IMR-90 (cell line): ENCODE measurements at places on chromosomes 11 and 22.
A peak's percentile ranks its signal among the peaks of the same experiment; 100 is the strongest.

- DNase-seq = no peak
Measured at GRCh38 chr11:119800619-119801018, 71.6 kb upstream of the NECTIN1 start.

GRCh38 chr11:38582756-38583155 is 1984.7 kb upstream of the RAG2 start:
- no peak for DNase-seq

DNA sequence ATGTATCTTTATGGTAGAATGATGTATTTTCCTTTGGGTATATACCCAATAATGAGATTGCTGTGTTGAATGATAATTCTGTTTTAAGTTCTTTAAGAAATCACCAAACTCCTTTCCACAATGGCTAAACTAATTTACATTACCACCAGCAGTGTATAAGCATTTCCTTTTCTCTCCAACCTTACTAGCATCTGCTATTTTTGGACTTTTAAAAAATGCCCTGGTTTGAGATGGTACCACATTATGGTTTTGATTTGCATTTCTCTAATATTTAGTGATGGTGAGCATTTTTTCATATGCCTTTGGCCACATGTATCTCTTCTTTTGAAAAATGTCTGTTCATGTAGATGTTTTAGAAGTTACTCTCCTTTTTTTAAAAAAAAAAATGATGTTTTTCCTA is 142.0 kb downstream of the METTL15 start:
- DNase-seq = no peak

DNA sequence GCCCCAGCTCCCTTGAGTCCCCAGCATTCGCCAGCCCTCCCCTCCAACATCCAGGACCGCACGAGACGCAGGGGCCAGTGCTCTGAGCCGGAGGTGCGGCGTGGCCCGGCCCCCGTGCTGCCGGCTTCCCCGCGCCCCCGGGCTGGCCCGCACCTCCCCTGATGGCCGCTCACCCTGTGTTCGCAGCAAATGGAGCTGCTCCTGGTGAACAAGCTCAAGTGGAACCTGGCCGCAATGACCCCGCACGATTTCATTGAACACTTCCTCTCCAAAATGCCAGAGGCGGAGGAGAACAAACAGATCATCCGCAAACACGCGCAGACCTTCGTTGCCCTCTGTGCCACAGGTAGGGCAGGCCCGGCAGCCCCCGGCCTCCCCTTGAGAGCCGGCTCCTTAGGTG is 2.7 kb downstream of the CCND1 start:
- no peak for DNase-seq

DNA sequence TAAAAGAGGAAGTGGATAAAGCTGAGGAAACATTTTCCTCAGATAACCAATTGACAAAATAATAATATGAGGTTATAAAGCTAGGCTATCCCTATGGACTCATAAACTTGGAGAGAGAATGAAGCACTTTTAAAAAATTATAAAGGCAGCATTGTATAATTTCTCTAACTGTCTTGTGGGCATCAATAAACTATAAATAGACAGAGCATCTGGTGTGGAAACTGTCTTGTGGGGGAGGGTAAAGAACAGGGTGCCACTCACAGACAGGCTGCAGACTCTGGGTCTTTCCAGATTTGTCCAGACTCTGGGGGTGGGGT is 333.5 kb downstream of the BUD13 start:
- DNase-seq = no peak

DNA sequence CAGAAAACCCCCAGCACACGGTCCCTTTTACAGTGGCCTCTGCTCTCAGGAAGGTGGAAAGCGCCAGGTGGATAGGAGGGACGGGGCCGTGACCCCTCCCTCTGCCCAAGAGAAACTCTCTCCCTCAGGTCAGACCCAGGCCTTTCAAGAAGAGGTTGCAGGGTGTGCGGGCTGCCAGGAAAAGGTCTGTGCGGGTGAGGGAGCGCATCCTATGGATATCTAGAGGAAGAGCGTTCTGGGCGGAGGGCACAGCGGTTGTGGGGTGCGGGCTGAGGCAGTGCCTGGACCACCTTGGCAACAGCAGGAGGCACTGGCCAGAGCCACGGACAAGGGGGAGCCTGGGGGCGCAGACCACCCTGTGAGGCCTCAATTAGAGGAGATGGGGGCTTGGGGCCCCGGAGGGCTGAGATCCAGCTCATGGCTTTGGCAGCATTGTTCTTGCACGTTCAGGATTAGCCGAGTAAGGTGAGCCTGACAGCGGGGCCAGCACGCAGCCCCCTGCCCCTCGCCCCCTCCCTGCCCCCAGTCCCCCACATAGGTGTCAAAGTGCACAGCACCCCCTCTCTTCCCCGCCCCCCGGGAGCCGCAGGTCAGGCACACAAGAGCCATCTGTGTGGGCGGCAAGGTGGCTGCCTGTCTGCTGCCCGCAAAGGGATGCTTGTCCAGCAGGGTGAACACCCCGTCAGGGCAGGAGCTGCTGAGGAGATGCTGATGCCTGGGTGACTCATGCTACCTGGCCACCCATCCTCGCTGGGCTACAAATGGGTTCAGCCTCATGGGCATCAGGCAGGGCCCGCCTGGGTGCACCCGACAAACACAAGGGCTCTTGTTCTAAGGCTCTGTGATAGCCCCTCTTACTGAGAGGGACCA is 92.8 kb upstream of the KCNQ1OT1 start:
- no peak for DNase-seq

DNA sequence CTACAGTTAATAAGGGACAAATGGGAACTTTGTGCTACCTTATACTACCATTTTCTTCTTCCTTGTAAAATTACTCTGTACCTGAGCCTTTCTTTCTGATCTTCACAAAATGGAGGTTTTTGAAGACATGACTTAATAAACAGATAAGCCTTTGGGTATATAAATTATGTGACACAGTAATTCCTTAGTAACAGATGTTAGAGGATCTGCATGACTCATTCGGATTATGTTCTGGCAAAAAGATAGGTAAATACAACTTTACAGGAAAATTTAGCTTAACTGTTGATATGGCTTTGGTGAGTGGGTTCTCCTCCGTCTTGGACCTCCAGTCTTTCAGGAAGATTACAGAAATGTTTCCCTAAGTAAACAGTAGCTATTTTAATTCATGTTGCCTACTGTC is 61.8 kb downstream of the BID start:
- peak; percentile 77 for DNase-seq

DNA sequence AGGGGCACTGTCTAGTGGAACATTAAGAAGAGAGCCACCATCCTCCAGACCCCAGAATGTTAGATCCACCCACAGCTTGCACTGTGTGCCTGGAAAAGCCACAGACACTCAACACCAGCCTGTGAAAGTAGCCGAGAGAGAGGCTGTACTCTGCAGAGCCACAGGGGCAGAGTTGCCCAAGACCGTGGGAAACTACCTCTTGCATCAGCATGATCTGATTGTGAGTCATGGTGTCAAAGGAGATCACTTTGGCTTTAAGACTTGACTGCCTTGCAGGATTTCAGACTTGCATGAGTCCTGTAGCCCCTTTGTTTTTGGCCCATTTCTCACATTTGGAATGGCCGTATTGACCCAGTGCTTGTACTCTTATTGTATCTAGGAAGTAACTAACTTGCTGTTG is 115.9 kb upstream of the CCDC179 start:
- peak; percentile 91 for DNase-seq

DNA sequence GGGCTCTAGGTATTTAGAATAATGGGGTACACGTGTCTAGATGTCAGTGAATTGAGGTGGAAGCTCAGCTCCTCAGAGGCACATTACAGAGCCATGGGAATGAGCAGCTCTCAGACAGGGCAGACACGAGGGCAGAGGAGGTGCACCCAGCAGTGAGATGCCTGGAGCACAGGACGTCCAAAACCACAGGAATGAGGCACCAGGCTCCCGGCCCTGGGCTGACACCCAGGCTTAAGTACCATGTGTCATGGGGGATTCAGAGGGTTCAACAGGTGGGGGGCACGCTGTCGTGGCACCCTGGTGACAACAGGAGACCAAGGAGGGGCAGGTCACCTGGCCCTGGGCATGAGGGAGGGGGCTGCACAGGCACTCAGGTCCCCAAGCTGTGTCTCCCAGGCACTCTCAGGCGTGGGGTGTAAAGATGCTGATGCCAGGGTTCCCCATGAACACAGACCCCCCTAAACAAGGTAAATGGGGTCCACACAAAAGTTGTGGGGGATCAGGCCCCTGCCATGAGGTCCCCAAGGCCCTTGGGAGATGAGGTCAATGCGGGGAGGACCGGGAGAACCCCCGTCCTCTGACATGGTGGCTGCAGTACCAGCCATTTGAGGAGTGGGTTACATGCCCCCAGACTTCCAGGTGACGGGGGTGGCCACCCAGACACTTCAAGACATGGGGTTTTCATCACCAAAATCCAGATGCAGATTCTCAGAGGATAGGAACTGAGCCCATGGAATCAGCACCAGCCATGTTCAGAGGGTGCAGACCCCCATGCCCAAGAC is 5.6 kb upstream of the SYT8 start:
- peak; percentile 43 for DNase-seq

DNA sequence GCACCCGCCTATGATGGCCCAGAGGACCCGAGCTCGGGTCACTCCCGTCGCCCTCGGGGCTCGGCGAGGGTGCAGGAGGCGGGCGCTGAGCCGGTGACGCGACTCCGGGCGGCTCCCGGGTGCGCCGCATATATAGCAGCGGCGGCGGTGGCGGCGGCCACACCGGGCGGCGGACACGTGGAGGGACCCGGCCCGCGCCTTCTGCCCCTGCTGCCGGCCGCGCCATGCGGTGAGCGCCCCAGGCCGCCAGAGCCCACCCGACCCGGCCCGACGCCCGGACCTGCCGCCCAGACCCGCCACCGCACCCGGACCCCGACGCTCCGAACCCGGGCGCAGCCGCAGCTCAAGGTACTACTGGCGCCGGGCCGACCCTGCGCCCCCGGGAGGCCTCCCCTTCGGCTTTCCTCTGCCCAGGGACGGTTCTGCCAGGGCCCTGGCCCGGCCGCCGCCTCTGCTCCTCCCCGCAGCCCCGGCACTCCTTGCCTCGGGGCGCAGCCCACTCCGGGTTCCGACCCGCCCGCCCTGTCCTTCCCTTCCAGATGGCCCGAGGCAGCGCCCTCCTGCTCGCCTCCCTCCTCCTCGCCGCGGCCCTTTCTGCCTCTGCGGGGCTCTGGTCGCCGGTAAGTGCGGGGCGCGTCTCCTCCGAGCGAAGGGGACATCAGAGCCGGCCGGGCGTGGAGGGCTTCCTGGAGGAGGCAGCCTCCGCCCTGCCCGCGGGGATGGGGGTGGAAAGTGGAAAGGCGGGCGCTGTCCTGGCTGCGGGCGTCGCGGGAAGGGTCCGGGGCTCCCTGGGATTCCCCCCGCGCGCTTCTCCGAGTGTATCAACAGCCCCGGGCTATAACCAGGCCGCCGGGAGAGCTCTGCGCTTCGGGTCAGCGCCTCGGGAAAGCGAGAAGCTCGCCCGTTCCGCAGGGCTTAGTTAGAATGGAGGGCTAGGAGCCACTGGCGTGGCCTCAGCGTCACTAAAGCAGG is at the start of gene GAL:
TSS of gene GAL (plus strand) at position 160 of the 972 bp plus-strand sequence. CDS start at position 540, 380 bp downstream.
- no peak for DNase-seq

- no peak for DNase-seq
Measured at GRCh38 chr11:12543596-12544415, 130.4 kb upstream of the TEAD1 start.

DNA sequence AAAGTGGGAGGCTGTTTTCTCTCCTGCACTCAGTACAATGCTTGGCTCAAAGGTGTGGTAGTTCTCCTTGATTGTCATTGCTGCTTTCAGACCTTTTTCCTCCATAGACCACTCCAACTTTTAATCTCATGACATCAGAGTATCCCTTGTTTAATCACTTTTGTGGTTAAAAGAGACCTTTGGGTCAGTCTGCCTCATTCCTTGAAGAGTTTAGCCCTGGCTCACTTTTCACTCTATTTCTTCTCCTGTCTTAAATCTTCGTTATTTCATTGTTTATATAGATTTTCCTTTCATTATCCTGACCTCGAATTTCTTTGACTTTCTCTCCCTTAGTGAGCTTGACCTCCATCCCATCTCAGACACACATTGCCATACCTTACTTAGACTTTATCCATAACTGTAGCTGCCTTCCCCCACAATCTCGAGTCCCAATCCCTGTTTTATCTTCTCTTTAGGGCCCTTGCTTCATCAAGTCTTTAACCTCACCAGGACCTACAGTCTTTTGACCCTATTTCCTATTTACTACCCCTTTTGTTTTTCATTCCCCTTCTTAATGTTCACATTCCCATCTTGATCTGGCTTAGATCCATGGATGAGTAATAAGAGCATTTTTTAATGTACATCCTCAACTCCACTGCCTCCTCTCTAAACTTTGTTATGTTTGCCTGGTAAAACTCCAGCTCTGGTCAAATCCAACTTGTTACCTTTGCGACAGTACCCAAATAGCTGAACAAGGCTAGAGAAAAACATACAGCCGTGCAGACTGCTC is 9.5 kb downstream of the ATXN10 start:
- peak; percentile 90 for DNase-seq

GRCh38 chr11:91742155-91742554 is 482.5 kb upstream of the FAT3 start:
- no peak for DNase-seq

GRCh38 chr11:32056438-32056837 is 34.4 kb upstream of the RCN1 start:
- DNase-seq = no peak

- DNase-seq = peak; percentile 49
Measured at GRCh38 chr11:3022982-3023381, 30.9 kb upstream of the NAP1L4 start.

DNA sequence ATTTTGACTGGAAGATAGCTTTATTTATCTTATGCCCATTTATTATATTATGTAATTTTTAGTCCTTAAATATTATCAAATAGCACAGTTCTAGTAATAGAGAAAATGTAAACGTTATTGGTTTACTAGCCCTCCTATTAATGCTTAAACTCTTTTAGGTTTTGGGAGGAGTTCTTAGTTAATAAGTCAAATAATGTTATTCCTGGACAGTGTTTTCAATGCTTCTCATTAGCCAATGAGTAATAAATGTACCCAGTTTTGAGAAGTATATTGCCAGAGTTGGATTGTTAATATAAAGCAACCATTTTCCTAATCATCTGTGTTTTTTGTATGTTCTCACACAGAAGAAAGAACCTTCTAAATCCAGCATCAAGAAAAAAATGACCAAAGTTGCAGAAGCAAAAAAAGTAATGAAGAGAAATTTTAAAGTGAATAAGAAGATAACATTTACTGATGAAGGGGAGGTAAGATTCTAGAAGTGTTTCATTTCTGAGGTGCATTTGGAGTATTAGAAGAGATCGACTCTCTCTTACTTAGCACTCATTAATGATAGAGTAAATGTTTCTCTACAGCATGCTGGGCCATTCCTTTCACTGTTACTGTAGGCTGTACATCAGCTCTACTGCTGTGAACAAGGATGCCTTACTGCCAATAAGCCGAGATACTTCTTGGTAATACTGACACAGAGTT is 173.4 kb downstream of the DDX10 start:
- no peak for DNase-seq

GRCh38 chr11:86632499-86633269 is 39.7 kb downstream of the ME3 start:
- DNase-seq = peak; percentile 99

- DNase-seq = peak; percentile 59
Measured at GRCh38 chr11:6757373-6757967, 14.3 kb downstream of the OR2AG2 start.
